Stimulated activated CD8-positive, alpha-beta memory T cell treated with anti-CD3 and anti-CD28 coated beads, Interleukin-15, amount 100 ng/mL, for 4 hours (primary cell): ENCODE measurements at places on chromosomes 16 and 17.

DNA sequence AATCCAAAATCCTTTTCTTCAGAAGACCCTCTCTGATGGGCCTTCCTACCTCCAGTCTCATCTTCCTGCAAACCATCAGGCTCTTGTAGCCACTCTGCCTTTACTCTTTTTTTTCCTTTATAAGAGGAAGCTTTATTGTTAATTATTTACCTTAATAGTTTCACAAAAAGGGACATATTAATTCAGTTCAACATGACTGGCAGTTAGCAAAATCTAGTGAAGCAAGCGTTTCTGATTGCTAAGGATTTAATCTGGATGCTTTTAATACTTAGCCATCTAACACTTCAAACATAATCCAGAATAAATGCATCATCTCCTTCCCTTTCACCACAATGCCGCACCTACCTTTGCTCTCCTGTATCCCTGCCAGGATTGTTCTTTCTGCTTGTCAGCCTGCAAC lies 62.0 kb downstream of the SPACA3 start:
- no peak for DNase-seq

DNA sequence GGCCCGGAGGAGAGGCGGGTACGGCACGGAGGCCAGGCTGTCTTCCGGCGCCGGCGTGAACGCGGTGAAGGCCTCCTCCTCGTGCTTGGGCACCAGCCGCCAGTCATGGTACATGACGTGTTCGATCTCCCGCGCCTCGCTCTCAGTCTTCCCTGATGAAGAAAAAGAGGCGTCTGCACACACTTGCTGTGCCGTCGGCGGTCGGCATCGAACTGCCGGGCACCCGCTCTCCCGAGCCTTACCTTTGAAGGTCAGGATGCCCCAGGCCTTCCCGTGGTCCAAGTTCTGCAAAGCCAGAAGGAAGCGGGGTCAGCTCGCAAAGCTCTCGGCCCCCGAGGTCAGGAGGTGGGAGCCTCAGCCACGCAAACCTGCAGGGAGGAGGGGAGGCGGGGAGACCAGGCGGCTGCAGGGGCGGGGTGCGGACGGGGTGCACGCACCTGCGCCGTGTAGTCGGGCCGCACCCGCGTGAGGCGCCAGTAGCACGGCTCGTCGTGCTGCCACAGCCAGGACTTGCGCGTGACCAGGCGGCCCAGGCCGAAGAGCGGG lies at the start of gene EME2:
Gene EME2 (plus strand): TSS at position 449 of the 546 bp plus-strand sequence. CDS start 418 bp downstream, outside the sequence.
- DNase-seq: peak; percentile 21

DNA sequence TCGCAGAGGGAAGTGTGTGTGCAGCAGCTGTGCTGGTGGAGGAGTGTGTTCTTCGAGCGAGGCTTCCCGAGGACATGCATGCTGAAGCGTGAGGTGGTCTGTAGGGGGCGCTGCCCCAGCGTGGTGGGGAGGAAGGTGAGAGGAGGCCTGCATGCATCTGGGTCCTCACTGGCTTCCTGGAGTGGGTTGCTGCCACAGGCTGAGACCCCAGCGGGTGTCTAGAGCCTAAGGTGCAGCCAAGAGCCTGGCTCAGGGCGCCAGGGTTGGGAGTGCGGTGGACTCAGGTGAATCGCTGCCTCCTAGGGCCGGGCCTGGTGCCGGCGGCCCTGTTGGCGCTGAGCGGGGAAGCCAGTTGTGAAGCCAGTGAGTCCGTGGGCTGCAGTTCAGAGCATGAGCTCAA lies 7.5 kb upstream of the HSD3B7 start:
- DNase-seq: no peak

DNA sequence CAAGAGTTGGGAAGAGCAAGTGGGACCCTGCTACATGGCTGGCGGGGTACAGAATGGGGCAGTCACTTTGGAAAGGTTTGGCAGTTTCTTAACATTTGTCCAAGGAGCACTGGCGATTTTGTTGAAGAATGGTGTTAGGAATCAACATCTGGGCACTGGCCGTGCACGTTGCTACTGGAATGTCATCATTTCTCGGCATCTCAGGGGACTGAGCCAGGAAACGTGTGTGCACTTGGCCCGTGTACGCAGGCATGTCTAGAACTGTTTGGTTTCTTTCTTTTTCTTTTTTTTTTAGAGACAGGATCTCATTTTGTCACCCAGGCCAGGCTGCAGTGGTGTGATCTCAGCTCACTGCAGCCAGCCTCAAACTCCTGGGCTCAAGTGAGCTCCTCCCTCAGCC lies 17.3 kb upstream of the FOXK2 start:
- no peak for DNase-seq

DNA sequence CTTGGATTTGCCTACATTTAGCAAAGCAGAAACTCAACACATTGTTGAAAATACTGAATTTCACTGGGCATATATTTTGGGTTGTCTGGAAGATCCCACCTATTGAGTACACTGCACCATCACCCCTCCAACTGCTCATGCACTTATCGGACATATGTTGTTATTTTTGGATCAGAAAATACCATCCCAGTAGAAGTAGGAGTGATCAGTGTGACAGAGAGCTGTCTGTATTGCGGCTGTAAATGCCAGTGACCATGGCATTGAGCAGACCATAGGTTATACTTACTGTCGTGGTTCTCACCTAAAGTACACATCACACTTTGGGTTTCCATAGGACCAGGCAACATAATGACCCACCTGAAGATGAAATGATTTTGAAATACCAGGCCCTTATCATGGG lies 264.7 kb downstream of the CDH13 start:
- no peak for DNase-seq

DNA sequence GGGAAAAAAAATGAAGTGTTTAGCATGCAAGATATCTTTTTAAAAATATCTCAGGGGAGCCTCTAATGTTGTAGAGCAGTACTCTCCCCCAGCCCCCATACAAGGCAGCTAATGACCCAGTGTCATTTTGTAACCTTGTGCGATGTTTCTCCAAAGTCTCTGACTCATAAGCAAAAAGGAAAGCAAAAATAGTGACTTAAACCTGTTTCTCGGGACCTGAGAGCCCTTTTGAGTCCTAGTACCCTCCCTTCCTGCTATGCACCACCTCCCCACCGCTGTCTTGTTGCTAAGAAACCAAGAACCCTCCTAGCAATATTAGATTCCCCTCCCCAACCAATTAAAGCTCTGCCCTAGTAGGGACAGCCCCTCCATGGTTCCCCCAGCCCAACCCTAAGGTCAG lies 2.8 kb downstream of the MYCBPAP start:
- no peak for DNase-seq

- no peak for DNase-seq
Measured at GRCh38 chr17:83107656-83108048, 28.2 kb downstream of the METRNL start.

DNA sequence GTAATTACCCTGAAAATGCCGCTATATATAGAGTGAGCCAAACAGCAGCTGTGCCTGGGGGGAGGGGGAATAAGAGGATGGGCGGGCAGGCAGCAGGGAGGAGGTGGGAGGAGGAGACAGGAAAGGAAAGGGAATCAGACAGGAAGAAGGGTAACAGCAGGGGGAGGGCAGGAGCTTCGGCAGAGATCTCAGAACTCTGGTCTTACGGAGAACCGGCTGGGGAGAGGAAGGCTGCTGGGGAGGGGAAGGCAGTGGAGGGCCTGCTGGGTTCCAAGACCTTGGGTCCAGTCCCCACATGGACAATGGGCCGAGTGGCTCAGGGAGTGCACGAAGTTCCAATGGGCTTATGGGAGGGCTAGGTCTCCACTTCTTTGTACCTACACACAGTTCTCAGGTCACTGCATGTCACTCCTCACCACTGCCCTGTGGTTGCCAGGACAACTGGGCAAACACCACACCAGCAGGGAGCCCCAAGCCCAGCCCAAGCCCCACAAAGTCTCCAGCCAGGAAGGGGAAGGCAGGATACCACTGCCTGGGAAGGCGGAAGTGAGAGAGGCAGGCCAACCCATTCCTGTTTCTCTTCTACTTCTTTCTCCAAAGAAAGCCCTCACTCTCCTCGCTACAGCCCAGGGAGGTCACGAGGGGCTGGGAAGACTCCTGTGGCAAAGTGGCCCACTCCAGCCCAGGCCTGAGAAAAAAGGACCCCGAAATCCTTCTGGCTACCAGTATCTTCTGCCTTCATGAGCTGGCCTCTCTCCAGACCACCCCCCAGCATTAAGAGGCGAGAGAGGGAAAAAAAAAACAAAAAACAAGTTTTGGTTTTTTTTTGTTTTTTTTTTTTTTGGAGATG lies 25.3 kb downstream of the G6PC3 start:
- DNase-seq: no peak

DNA sequence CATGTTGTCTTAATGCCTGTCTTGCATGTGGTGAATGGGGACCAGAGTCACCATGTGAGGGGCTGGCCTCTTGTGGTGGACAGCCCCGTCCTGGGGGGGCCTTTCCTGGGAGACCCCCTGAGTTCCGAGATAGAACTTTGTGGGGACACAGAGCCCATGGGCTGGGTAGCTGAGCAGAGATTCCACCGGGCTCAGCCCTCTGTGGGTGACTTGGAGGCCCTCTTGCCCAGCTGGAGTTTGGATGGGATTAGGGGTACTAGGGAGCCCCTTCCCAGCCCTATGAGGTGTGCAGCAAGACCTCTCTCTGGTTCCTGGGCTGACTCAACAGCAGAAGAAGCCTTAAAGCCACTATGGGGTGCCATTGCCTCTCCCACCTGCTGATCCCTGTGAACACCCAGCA lies 38.1 kb downstream of the MRC2 start:
- no peak for DNase-seq

- DNase-seq: no peak
Measured at GRCh38 chr17:55302407-55302787, 37.6 kb downstream of the HLF start.

GRCh38 chr16:89114159-89114981 lies 20.7 kb downstream of the ACSF3 start:
- no peak for DNase-seq

GRCh38 chr17:3276126-3276525 lies 22.0 kb downstream of the OR3A1 start:
- DNase-seq: no peak

- no peak for DNase-seq
Measured at GRCh38 chr17:31750578-31750977, 108.5 kb downstream of the COPRS start.

GRCh38 chr16:47627721-47628120 lies 166.6 kb downstream of the PHKB start:
- no peak for DNase-seq

DNA sequence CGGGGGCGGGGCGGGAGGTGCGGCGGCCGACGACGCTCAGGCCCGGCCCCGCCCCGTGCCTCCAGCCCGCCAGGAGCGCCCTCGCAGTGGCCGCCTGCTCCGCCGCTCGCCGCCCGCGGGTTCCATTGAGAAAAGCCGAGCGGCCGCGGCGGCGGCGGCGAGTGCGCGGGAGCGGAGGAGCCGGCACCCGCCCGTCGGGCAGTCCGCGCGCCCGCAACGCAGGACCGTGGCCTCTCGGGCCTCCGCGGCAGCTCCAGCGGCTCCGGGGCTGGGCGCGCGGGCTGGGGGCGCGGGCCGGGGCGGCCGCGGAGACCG lies at the start of gene ZFPM1:
Gene ZFPM1 (plus strand): TSS at position 64 of the 315 bp plus-strand sequence. CDS start 359 bp downstream, outside the sequence.
- DNase-seq: no peak

DNA sequence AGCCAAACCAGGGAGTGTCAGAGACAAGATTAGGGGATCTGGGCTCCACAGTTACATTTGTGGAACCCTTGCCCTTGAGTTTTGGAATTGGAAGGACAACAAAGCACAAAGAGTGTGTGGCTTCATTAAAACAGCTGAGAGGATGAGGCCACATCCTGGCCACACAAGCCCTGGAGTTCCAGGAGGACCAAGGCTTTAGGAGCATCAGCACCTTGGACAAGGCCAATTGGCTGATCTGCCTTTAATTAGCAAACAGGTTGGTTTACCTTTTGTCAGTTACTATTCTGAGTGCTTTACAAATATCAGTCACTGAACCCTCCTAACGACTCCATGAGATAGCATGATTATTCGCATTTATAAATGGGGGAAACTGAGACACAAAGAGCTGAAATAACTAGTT lies 54.7 kb downstream of the SLC6A2 start:
- DNase-seq: no peak

- no peak for DNase-seq
Measured at GRCh38 chr16:65376601-65377000, 254.7 kb upstream of the CDH11 start.

- DNase-seq: no peak
Measured at GRCh38 chr17:8966926-8967325, 1.4 kb upstream of the PIK3R5 start.

- no peak for DNase-seq
Measured at GRCh38 chr17:48630925-48631692, 5.0 kb upstream of the HOXB9 start.

GRCh38 chr17:50262001-50262794 lies 12.1 kb upstream of the TMEM92 start:
- no peak for DNase-seq
